ENCODE measurements at places on chromosomes 4 and X.

DNA sequence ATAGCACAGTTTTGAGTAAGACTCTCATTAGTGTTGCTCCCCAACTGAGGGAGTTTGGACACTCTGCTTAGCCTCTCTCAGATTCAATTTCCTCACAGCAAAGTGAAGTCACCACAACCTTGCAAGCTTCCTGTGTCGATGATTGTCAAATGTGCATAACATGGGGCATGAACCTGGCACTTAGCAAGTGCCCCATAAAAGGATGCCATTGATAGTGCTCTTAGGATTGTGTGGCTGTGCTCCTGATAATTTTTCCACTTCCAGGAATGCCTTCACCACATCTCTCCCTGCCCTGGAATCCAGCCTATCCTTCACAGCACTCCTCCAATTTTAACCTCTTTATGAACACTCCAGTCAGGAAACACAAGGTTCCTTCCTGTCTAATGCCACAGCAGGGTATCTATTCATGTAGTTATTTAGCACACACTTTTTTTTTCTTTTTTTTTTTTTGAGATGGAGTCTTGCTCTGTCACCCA is 309.4 kb downstream of the PPP3CA start:
- DNase-seq: no peak

DNA sequence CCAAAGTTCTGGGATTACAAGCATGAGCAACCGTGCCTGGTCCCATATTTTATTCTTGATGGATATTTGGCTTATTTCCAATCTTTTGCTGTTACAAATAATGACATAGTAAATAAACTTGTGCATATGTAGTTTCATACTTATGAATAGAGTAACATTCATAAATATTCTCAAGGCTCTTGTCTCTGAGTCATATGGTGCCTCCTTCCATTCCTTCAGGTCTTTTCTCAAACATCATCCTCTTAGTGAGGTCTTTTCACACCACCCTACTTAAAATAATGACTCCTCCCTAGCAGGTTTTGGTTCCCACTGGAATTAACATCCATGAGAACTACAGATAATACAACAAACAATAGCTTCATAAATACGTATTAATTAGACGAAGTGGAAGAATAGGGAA is 416.6 kb downstream of the IQCM start:
- DNase-seq: no peak

GRCh38 chr4:104549736-104550135 is 55.0 kb upstream of the CXXC4 start:
- no peak for DNase-seq

DNA sequence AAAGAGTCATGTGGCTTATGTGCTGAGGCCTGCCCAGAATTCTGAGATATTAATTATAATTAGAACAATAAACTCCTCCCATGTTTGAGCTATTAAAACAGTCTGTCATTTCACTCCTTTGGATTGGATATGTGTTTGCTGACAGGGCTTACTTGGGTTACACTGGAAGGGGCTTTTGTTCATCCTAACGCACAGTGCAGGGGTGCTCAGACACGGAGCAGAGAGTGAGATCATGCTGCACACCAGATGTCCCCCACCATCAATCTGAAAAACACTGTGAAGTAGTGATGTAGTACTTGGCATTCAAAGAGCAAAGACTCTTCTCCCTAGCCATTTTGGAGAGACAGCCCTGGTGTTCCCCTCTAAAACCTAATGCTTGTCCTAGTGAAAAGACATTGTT is 24.1 kb upstream of the SMIM10L2A start:
- DNase-seq: no peak

GRCh38 chr4:101782546-101782945 is 8.0 kb upstream of the BANK1 start:
- no peak for DNase-seq

Measured in inflammatory macrophage treated with lipopolysaccharide for 1 hour (primary cell).